Left lung (tissue), 14 donors: ENCODE measurements at places on chromosomes 1 and 21. TPM values are rescaled to one million over a fixed set of nuclear protein-coding genes. Genes with fewer than 3 reads are reported as not detected.

- no peak for DNase-seq
Observed at GRCh38 chr1:244654108-244655038, 1.4 kb downstream of the DESI2 start.

DNA sequence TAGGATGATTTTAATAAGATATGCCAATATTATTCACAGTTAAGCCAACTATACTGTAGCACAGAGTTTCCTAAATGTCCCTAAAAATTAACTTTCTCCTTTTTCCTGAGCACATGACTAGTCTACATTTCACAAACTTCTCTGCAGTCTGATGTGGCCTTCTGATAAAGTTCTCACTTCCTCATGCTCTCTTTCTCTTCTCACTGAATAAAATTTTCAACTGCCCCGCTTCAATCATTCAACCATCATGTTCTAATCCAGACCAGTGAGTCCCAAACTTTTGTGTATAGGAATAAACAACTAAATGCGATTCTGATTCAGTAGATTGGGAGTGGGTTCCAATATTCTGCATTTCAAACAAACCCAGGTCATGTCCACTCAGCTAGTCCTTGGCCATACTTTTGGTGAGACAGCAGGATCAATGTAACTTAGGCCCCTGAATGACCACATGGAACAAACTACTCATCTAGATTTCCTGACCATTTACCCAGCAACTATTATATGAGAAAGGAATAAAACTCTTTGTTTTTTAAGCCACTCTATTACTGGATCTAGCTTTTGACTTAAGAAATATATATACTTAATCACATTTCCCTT, 20.1 kb downstream of the TUT4 start:
- no peak for DNase-seq

DNA sequence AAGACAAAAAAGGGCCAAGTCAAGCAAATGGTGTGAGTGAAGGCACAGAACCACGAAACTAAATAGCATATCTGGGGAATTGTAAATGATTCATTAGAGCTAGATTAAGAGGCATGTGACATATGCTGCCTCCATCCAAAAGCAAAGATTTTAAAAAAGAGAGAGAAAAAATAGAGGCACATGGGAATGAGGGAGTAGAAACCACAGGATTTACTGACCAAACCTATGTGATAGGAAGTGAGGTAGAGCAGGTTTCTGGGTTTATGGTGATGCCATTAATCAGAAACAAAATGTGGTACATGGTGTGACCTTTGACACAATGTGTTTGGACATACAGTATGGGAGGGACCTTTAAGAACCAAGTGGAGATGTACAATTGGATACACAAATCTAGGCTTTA, 13.6 kb downstream of the C1orf52 start:
- DNase-seq, result no peak

Gene SLC1A7
- 0.64 TPM for polyA plus RNA-seq

Gene CSF3R
- 8.5 TPM for polyA plus RNA-seq

Gene DENND2C
- polyA plus RNA-seq, result 5.0 TPM
